ENCODE measurements at places on chromosomes 3 and 15.

DNA sequence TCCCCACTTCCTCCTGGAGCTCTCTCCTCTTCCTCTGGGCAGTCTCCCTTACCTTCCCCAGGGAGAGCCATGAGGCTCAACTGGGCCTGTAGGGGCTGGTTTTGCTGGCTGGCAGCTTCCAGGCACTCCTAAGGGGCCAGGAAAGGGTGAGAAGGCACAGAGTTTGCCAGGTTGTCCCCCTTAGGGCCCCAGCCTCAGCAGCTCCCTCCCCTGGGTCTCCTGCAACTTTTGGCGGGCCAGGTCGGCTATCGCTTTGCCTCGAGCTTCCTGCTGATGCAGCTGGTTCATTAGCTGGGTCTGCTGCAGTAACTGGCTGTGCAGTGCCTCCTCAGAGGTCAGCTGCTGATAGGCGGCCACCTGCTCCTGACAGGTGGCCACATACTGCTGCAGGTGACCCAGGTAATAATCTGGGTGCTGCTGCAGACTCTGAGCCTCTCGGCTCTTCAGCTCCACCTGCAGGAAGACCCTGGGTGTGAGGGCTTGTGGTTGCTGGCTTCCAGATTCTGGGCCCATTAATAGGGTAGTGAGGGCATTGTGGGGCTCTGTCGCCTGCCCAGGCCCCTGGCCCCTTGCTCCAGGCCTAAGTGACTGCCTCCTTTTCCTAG is 29.7 kb upstream of the OR4F6 start:
- DNase-seq, result no peak

- DNase-seq, result no peak
Observed at GRCh38 chr15:70436428-70436827, 326.9 kb downstream of the UACA start.

GRCh38 chr3:86029590-86029989 is 961.4 kb downstream of the VGLL3 start:
- no peak for DNase-seq

GRCh38 chr3:143552851-143553250 is 295.4 kb downstream of the SLC9A9 start:
- no peak for DNase-seq

DNA sequence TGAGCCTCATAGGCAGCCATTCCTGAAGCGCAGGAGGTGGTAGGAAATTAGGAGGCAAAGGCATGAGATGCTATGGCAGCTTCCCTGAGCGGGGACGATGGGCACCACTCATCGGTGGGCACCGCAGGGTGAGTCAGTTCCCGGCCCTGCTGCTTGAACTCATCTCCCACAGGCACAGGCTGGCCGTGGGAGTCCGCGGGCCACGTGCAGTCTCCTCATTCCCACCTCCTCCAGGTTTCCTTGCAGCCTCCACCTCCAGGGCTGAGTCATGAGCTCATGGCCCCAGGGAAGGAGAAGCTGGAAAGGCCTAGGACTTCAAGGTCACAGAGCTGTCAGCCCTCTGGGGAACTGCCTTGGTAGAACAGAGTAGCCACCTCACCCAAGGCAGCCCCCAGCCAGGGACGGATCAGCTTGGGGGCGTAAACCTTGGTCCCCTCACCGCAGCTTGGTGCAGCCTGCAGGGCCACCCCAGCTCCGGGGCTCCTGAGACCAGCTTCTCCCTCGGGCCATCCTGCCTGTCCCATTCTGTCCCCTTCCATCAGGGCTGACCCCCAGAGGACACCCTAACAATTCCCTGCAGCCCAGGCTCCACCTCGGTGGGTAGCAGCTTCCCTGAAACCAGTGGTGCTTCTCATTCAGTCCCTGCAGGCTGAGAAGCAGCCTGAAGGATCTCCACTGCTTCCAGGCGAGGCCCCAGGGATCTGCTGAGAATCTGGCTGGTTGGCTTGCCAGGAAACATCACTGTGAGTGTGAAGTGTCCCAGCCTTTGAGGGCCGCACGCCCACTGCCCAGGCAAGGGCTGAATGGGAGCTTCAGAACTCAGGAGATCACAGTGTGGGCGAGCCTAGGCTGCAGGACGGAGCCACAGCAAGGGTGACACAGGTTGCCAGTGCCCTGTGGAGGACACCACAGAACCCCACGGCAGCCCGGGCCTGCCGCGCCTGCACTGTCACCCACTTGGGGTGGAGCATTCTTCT is 150.7 kb upstream of the MEF2A start:
- no peak for DNase-seq

GRCh38 chr3:143514874-143515273 is 333.4 kb downstream of the SLC9A9 start:
- DNase-seq, result no peak

GRCh38 chr3:88364926-88365325 is 215.2 kb downstream of the C3orf38 start:
- DNase-seq, result no peak

- DNase-seq, result no peak
Observed at GRCh38 chr15:93321881-93322282, 232.9 kb upstream of the RGMA start.

GRCh38 chr15:68829068-68829467 is 8.4 kb upstream of the ANP32A start:
- DNase-seq, result no peak

GRCh38 chr15:68347392-68347791 is 69.8 kb downstream of the FEM1B start:
- no peak for DNase-seq

GRCh38 chr15:38398134-38398533 is 55.8 kb upstream of the FAM98B start:
- DNase-seq, result no peak

- DNase-seq, result no peak
Observed at GRCh38 chr15:81945014-81945615, 100.7 kb downstream of the MEX3B start.

- no peak for DNase-seq
Observed at GRCh38 chr3:117671722-117672318, 962.2 kb downstream of the TUSC7 start.

DNA sequence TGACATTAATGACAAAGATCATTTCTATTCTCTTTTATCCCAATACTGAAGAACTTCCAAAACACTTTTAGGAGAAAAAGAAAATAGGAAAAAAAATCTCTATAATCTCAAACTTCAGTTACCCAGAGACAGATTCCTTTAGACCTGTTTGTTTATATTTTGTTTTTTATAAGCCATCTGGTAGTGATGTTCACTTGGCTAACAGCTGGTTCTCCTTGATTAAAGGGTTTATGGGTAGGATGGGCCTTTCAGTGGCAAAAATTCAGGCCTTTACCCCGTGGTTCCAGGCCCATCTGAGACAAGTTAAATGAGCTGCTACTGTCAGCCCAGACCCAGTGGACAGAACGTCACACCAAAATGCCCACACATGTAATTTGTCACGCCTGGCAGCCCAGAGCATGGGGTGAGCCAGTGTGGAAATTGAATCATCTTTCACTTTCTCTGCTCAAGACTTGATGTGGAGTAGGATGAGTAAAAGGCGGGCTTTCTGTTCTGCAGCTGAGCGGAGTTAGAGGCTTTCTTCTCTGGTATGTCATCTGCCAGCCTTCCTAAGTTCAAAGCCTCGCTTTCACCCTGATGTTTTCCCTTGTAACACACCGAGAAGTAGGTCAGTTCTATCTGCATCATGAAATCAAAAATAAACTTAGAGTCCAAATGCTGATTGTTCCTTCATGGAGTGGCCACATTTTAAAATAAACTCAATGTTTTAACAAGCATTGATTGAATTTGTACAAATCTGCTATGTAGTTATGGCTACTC is 62.5 kb upstream of the SKOR1 start:
- no peak for DNase-seq

GRCh38 chr3:172562871-172563865 is 39.9 kb upstream of the TNFSF10 start:
- no peak for DNase-seq

GRCh38 chr3:39050029-39050428 is 1.7 kb downstream of the SCN11A start:
- peak; percentile 22 for DNase-seq

DNA sequence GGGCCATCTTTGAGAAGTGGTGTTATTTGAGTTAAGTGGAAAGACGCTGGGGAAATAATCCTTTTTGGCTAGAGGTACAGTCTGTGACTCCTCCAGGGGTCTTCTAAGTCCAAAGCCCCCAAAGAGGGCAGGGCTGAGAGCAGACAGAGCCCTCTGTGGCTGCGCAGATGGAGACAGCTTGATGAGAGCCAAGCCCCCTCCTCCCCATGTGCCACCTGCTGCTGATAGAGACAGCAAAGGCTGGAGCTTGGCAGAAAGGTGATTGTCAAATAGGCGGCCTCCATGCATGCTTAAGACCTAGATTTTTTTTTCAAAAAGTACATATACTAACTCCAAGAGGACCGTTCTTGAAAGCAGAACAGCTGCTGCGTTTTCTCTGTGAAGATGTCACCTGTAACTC is 72.4 kb downstream of the CRYGS start:
- no peak for DNase-seq

- no peak for DNase-seq
Observed at GRCh38 chr15:28117432-28117990, 18.4 kb upstream of the OCA2 start.

- DNase-seq, result no peak
Observed at GRCh38 chr3:158508481-158508880, 62.5 kb upstream of the MLF1 start.

DNA sequence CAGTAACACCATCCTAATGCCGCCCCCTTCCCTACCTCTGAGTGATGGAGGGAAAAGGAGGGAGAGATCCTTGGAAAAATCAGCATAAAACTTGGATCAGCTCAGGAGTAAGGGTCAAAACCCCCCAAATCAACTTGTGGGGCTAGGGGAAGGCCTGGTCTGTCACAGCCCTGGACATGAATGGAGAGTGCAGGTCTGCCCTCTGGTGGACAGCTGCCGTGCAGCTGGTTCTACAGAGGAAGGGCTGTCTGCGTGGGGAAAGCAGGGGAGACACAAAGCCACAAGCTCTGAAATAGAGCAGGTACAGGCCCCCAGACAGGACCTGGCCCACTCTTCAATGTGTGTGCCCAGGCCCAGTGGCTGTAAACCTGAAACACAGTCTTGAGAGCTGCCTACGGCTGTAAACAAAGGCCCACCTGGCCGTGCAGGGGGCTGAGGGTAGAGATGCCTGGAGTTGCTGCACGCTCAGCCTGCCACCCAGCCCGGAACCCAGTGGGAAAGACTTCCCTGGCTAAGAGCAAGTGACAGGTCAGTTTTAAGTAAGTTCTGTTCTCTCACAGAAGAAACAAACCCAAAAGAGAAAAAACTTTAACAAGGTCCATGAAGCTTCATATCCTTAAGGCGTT is 16.4 kb downstream of the CLK3 start:
- peak; percentile 11 for DNase-seq

DNA sequence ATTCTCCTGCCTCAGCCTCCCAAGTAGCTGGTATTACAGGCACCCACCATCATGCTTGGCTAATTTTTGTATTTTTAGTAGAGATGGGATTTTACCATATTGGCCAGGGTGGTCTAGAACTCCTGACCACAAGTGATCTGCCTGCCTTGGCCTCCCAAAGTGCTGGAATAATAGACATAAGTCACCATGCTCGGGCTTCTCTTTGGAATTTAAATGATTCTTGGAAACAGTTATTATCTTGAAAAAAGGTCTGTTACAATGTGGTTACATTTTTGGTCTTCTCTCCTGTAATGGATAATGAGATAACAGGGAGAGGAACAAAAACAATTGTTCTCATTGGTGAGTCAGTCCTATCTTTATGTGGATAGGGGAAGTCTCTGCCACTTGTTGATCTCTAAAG is 59.8 kb upstream of the AADACL2 start:
- no peak for DNase-seq

- no peak for DNase-seq
Observed at GRCh38 chr15:48642795-48643194, 2.7 kb downstream of the FBN1 start.

DNA sequence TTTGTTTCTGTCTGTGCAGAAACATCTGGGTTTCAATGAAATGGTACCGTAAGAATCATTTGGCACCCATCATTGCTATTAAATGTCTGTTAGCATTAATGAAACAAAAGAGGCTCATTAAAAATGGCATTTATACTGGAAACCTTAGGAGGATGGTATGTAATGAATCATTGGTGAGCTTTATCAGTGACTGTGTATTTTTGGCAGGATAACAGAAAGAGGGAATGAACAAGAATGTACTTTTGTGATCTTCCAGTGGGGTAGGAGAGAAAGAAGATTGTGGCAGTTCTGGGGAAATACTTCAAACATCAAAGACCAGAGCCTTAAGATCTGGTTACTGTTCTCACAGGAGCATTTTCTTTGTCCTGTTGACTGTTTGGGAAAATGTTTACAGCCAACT is 4.7 kb upstream of the DCBLD2 start:
- no peak for DNase-seq

DNA sequence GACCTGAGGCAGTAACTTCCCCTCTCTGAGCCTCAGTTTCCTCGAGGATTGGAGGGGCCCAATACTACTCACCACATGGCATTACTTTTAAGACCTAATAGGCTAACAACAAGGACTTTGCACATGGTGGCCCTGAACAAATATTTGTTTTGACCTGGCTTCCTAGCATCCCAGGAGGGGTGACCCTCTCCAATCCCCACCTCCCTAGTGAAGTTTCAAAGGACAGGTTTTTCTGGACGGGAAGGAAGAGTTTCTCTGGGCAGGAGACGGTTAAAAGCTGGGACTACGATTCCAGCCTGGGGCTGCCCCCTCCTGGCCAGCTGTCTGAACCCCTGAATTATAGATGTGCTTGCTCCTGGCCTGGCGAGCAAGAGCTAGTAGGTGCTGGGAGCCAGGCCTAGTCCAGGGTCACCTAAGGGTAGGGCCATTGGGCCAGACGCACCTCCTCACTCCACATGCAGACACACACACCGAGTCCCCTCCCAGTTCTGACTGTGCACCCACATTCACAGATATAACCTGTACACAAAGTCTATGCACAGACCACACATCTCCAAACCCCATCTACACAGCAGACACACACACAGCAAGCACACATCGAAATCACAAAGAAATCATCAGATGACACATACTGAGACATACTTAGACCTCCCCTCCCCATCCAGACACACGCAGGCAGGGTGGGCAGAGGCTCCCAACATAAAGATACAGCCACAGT is 2.7 kb upstream of the ISL2 start:
- no peak for DNase-seq

GRCh38 chr3:126361211-126361610 is 4.0 kb upstream of the KLF15 start:
- no peak for DNase-seq

GRCh38 chr3:179037351-179037750 is 34.3 kb downstream of the ZMAT3 start:
- DNase-seq, result no peak

DNA sequence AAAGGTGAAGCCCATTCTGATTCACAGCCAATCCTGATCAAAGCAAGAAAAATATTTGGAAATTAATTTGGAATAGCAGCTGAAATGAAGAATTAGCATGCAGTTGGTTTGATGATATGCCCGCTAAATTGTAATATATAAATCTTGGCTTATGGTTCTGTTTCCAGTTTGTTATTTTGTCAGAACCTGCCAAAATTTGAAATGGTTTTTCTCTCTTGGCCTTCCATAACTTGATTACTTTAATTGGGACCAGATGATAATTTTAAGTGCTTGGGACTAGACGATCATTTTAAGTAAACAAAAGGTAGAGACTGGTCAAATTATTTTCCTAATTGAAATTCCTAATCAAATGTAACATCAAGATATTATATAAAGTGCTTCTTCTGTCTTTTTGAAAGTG is 842.4 kb downstream of the TBL1XR1 start:
- no peak for DNase-seq
